ENCODE measurements at places on chromosomes 7 and 10. TPM values are rescaled to one million over a fixed set of nuclear protein-coding genes. Genes with fewer than 3 reads are reported as not detected.

Gene ADAP1
- 8.8 TPM for polyA plus RNA-seq

Gene MDFIC
- polyA plus RNA-seq, result 99.9 TPM

Gene COL13A1
- polyA plus RNA-seq, result not detected

Gene KCP
- 0.08 TPM for polyA plus RNA-seq

Gene NANOS1
- not detected for polyA plus RNA-seq

Gene STEAP2
- polyA plus RNA-seq, result not detected

Gene AKR1C1
- 0.29 TPM for polyA plus RNA-seq

Gene GTF2IRD1
- polyA plus RNA-seq, result not detected

Gene ANKRD61
- 0.15 TPM for polyA plus RNA-seq

Gene LOXL4
- polyA plus RNA-seq, result not detected

Gene PPP1R9A
- polyA plus RNA-seq, result not detected

Gene ANKRD2
- polyA plus RNA-seq, result not detected

Gene OR2A1
- 0.87 TPM for polyA plus RNA-seq

Gene VSTM4
- 0.05 TPM for polyA plus RNA-seq

Gene STOX1
- polyA plus RNA-seq, result not detected

Gene IL6
- polyA plus RNA-seq, result not detected

Gene DIP2C
- 0.52 TPM for polyA plus RNA-seq

Gene ASB13
- polyA plus RNA-seq, result 16.0 TPM

Gene ACTR3C
- polyA plus RNA-seq, result 4.3 TPM

Gene TMEM209
- 47.8 TPM for polyA plus RNA-seq

Gene PPP1R3A
- polyA plus RNA-seq, result not detected

Gene MTERF1
- 9.7 TPM for polyA plus RNA-seq

Gene MET
- not detected for polyA plus RNA-seq

Gene CNPY1
- polyA plus RNA-seq, result not detected

Gene SYPL1
- polyA plus RNA-seq, result 62.3 TPM

Gene ASZ1
- polyA plus RNA-seq, result not detected

Gene CHAT
- polyA plus RNA-seq, result not detected

Gene BRI3
- 16.4 TPM for polyA plus RNA-seq

Gene GLI3
- polyA plus RNA-seq, result not detected

Gene CPN1
- polyA plus RNA-seq, result not detected

Gene CALY
- 1.3 TPM for polyA plus RNA-seq

Gene EFCAB10
- not detected for polyA plus RNA-seq

Gene LRRC4
- not detected for polyA plus RNA-seq

Gene HABP2
- polyA plus RNA-seq, result not detected

Gene DLX5
- polyA plus RNA-seq, result not detected

Gene MSMB
- not detected for polyA plus RNA-seq

Gene SRRT
- 38.5 TPM for polyA plus RNA-seq

Gene TMEM184A
- not detected for polyA plus RNA-seq
